Stimulated activated CD8-positive, alpha-beta memory T cell treated with anti-CD3 and anti-CD28 coated beads, Interleukin-4, amount 100 ng/mL, for 24 hours (primary cell): ENCODE measurements at places on chromosomes 1 and 21.

DNA sequence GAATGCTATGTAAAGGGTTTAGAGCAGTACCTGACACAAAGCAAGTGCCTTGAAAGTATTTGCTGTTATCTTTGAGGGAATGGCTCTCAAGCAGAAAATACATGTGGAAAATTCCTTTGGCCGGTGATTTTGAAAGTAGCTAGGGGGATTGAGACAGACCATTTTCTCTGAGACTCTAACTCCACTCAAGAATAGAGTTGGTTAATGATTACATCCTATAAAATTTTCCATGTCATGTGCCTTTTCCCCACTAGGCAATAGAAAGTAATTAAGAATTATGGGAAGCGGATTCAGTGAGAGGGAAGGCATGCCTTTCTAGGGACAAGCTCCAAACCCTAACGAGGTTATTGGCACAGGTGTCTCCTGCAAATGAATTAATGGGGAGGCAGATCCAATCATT lies 276.0 kb downstream of the GPATCH2 start:
- no peak for DNase-seq

DNA sequence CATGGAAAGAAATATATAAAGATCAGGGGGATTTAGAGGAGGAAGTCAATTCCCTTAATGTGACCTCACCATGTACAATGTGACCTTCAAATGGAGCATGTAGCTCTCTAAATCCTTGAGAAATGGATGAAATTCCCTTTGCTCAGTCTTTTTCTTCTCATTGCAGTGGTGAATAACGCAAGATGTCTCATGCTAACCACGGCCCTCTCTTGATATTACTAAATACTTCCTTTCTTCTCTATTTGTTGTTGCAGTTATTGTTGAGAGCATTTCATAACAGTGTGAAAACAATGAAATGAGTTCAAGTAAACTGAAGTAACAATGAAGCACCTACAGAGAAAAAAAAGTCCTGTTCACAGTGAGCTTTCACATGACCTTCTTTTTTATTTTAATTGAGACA lies 55.6 kb downstream of the ZNF281 start:
- no peak for DNase-seq

GRCh38 chr1:50705041-50705440 lies 255.0 kb downstream of the FAF1 start:
- no peak for DNase-seq

DNA sequence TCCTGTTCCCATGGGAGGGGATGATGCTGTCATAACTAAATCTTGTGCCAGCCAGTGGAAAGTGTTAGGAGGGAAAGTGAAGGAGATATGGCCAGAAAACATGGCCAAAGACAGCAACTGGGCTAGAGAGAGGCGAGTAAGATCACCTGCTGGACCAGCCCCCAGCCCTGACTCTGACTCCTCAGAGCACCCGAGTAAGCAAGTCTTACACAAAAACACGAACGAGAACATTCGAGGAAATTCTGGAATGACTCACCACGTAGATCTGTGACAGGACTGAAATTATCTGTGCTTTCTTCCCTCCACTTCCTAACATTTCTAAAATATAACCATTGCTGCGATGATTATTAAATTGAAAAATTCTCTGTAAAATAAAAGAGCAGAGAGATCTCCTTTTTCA lies 9.2 kb downstream of the ZNF496 start:
- no peak for DNase-seq

- DNase-seq: no peak
These were observed 52.3 kb upstream of the DPH5 start for GRCh38 chr1:101077849-101078248.

DNA sequence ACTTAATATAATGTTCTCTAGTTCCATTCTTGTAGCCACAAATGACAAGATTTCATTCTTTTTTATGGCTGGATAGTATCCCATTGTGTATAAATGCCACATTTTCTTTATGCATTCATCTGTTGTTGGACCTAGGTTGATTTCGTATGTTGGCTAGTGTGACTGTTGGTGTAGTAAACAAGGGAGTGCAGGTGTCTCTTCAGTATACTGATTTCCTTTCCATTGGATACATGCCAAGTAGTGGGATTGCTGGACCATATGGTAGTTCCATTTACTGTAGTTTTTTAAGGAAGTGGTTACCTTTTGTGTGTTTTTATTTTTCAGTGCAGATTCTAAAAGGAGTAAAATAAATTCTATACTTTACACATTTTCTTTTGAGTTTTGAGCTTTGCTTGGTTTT lies 5.7 kb downstream of the PARK7 start:
- DNase-seq: no peak

GRCh38 chr1:74755475-74755874 lies 22.5 kb downstream of the TYW3 start:
- DNase-seq: no peak
